ENCODE measurements at places on chromosomes 4 and X.

DNA sequence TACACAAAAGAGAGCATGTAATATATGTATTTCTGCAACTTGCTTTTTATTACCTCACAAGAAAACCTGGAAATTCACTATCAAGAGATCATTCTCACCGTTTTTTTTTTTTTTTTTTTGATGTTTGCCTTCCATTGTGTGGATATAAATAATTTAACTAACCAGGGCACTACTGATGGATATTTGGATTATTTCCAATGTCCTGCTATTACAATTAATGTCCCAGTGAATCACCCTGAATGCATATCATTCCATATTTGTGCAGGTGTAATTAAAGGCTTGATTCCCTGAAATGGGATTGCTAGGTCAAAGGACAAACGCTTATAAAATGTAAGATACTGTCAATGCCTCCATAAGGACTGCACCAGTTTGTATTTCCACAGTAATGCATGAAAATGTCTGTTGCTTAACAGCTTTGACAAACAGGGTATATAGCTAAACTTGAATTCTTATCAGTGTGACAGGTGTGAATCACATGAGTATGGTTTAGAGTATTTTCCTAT is 87.8 kb downstream of the NCAPG start:
- no peak for DNase-seq

DNA sequence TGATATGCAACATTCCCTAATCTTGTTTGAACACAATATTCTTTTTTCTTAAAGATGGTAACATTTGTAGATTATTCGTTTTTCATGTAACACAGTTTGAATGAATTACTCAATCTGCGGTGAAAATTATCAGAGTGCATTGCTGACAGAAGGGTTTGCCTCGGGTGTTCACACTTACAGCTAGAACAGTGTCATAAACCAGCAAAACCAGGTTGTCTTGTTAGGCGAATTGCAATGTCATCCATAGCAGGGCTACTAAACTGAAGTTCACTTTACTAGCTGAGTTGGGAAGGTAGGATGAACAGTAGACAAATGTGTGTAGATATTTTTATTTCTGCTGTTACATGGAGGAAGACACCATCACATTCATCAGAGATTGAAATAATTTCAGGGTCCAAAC is 98.9 kb downstream of the SLC39A8 start:
- no peak for DNase-seq

DNA sequence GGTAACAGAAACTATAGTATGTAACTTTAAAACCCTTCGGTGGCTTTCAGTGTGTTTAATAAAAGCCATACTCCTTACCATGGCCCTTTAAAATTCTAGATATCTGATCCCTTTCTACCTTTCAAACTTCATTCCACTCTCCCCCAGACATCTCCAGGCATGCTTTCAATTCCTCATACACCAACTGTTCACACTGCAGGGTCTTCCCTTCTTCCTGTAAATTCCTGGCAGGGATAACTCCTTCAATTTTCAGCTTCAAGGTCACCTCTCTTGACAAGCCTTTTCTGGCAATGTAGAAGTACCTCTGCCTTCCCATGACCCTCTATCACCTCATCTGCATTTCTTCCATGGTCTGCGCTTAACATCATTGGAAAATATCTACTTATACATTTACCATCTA is 60.8 kb downstream of the WDFY3 start:
- no peak for DNase-seq

DNA sequence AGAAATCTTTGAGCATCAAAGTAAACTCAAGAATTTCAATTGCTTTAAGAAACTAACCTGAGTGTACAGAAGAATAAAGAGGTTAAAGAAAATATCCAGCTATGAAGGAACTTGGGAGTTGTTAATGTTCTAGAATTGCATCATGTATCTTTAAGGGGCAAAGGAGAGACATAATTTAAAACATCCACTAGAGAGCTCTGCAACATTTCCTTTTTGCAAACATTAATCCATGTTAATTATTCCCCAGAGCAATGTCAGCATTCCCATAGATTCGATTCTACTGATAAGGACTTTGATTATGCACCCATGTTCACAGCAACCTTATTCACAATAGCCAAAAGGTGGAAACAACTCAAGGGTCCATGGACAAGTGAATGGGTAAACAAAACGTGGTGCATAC is 80.2 kb upstream of the SORBS2 start:
- no peak for DNase-seq

GRCh38 chrX:10506781-10507180 is 113.6 kb downstream of the MID1 start:
- DNase-seq: no peak

GRCh38 chr4:99430106-99430505 is 5.0 kb downstream of the ADH7 start:
- DNase-seq: no peak

Measured in frontal cortex (tissue), 4 donors.